ENCODE measurements at places on chromosomes 3 and 15.

DNA sequence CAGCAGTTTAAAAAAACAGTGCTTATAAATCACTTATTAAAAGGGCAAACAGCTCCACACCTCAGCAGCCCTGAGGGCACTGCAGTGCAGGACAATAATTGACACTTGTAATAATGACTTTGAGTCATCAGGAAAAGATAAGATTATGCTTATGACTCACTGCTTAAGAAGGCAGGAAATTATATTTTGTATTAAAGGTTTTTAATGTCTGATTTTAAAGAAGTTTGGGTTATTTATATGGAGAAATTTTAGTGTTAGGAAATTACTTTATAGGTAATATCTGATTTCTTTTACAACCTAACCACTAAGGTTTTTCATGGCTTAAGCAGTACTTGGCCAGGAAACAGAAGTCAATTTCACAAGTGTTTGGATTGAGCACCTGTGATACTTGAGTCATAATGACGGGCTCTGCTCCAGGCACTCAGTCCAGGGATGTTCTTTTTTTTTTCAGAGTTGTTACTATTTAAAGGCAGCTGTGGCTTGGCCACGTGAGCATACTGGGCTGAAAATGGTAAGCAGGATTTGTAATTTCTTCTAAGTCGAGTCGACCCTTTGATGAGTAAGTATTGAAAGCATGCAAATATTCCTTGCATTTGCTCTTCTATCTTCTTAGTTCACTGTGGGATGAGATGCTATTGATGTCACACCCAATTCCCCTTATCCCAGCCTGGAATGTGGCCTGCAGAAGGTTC, 21.6 kb upstream of the SLC6A20 start:
- DNase-seq = peak; percentile 96

GRCh38 chr3:179321668-179322285, 1.1 kb upstream of the ZNF639 start:
- no peak for DNase-seq

DNA sequence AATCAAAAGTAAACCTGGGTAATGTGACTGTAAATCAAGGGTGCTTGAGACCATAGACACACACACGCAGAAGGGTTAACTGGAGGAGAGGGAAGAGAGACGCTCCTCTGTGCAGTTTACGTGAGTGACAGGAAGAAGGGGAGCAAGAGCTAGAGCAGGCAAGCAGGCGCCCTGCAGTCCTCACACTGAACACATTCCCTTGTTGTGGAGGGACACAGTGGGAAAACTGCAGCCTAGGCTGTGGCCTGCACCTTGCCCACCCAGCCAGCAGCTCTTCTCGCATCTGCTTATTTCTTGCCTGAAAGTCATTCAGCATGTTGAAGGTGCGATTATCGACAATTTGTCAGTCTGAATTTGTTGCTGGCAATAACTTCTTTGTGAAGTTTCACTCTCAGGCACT, 24.2 kb downstream of the SOX2 start:
- DNase-seq = no peak

GRCh38 chr3:187041362-187042307, 97.7 kb downstream of the RPL39L start:
- no peak for DNase-seq

DNA sequence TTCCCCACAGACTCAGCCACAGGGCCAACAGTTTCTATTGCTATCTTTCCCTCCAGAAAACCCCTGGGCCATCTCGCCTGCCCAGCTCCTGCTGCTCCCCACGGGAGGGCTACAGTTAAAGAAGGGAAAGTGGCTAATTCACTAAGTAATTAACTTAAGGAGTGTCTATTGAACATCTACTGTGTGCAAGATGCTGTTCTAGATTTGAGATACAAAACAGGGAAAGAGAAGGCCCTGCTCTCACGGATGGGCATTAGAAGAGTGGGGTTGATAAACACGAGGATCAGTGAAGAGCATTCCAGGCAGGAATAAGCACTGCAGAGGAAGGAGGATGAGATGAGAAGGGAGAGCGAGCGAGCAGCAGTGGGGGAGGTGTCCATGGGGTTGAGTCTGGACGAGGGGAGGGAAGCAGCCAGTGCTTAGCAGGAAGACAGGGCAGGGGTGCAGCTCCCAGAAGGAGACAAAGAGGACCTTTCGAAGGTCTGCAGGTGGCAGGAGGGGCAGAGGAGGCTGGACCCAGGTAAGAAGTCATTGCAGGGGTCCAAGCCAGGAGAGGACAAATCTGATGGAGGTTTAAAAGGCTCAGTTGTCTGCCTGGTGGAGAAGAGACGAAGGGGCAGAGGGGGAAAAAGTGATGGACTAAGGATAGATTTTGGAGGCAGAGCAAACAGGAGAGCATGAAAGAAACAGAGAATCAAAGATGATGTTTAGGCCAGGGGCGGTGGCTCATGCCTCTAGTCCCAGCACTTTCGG, 64.7 kb downstream of the KLF15 start:
- no peak for DNase-seq

- DNase-seq = no peak
Measured at GRCh38 chr3:25686766-25687165, 22.1 kb upstream of the TOP2B start.

DNA sequence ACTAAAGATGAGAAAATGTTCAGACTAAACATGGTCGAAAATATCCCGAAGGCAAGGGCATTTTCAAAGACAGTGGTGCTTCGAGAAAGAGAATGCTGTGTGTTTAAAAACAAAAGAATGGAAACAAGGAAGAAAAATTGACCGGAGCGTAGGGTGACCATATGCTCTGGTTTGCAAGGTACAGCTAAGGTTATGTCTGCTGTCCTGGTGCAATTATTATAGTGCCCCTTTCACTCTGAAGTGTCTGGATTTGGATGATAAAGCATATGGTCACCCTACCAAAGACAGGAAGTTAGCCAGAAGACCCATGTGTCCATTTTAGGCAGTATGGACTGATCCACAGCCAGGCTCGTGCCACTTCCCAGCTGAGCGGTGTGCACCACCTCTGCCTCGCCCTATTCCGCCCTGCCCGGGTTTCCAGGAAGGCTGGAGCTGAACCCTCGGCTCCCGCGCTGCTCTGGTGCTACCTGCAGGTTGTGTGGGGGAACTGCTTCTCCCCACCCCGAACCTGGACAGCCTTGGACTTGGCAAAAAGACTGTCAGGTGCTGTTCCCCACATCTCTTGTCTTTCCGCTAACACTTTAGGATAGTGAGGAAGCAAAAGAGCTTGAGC, 25.2 kb downstream of the GOLGA6D start:
- DNase-seq = no peak

DNA sequence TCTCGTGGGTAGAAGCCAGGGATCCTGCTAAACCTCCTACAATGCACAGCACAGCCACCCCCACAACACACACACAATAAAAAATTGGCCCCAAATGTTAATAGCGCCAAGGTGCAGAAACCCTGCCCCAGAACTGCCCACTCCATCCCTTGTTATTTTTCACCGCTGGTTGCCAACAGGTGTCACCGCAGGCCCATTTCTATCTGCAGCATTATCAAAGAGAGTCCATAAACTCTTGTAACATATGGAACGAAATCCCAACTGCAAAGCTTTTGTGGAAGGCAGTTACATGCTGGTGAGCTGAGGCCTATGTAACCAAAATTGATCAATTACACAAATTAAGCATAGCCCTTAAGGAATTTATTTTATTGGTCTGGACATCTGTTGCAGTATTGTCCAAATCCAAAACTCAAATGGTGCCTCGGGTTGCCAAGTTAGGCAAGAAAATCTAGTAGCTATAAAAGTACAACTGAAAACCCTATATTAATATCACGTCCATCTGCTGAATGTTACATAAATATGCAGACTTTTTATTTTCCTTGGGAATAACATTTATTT, 66.2 kb downstream of the SAMMSON start:
- no peak for DNase-seq

- DNase-seq = no peak
Measured at GRCh38 chr3:42871592-42872196, 4.0 kb downstream of the CYP8B1 start.

DNA sequence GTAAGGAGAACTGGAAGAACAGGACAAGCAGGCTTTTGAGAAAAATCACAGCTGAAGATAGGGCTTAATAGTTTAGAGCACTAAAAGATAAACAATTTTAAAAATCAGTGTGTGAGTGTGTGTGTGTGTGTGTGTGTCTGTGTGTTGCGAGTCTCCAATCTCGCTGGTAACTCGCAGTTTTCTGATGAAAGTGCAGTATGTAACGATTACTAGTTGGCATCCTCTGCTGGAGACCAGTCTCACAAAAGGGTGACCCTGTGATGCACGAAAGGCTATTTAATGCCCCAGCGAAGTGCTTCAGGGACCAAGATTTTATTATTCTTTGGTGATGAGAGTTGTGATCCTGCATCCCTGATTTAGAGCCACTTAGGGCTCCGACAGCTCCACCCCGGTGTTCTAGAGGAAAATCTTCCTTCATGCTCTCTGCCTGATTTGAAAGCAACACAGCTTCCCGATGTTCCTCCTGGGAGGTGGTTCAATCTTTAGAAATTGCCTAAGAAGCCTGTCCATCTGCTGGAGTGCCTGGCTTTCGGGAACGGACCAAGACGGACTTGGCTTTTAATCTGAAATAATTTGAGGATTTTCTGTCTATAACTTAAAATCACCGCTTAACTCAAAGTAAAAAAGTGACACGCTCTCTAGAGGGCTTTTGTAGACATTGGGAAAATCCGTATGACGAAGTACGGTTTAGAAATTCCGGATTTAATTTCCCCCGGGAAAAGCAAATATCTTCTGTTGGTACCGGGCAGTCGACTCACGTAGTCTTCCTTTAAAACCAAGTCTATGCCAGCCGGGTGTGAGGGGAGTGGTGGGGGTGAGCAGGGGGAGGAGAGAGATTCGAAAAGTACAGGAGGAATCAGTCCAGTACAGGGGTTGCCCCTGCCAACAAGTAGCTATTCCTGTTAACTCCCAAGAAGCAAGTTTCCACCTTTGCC, 1.1 kb upstream of the ALCAM start:
- no peak for DNase-seq

DNA sequence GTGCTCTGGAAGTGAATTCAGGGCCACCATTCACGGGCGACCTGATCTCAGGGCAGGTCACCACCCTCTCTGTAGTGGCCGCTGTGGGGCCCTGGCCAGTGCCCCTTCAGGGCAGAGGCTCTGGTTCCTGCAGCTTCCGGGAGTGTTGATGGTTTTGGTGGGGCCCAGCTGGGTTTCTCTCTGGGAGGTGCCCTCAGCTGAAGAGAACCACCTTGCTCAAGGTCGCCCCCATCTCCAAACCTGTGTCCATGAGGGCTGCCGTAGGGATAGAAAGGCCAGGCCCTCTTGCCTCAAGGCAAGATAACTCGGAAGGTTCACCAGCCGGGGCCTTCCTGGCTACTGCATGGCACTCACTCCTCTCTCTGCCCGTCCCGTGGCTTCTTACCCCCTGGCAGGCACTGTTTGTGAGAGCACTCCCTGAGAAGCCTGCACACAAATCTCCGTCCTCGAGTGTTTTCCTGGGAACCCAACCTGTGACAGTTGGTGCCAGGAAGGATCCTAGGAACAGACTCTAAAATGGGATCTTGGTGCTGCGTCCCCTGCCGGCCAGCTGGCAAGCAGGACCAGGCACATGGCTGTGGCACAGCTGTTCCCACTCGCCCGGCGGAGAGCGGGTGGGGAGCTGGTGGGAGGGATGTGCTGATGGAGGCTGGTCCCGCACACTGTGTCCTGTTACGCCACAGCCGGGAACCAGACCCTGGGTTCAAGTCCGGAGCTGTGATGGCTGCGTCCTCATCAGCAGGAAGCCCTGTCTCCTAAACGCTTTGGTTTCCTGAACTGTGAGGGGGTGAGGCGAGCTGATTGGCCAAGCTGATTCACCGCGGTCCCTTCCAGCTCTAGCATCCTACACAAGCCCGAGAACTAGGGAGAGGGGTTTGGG, 23.2 kb upstream of the PIGZ start:
- no peak for DNase-seq

- no peak for DNase-seq
Measured at GRCh38 chr3:18559331-18559842, 134.2 kb upstream of the SATB1 start.

- no peak for DNase-seq
Measured at GRCh38 chr3:125437631-125438435, 62.7 kb upstream of the ZNF148 start.

DNA sequence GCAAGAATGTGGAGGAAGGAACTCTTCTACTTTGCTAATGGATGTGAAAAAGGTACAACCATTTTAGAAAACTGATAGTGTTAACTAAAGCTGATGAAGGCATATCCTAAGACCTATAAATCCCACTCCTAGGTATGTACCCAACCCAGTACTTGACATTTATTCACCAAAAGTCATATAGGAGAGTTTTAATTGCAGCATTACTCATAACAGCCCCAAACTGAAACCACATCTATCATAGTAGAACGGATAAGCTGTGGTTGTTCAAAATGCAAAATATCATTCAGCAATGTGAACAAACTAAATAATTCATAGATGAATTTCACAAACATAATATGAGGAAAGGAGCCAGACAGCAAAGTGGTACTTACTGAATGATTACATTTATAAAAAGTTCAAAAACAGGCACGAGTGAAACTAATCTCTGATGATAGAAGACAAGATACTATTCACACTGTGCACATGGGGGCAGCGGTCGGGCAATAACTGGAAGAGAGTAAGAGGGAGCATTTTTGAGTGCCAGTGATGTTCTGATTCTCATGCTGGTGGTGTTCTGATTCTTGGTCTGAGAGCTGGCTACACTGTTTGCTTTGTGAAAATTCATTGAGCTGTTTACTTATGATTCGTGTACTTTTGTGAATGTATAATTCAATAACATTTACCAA, 34.3 kb downstream of the GOLIM4 start:
- no peak for DNase-seq

GRCh38 chr3:133371676-133372075, 28.2 kb upstream of the BFSP2 start:
- no peak for DNase-seq

DNA sequence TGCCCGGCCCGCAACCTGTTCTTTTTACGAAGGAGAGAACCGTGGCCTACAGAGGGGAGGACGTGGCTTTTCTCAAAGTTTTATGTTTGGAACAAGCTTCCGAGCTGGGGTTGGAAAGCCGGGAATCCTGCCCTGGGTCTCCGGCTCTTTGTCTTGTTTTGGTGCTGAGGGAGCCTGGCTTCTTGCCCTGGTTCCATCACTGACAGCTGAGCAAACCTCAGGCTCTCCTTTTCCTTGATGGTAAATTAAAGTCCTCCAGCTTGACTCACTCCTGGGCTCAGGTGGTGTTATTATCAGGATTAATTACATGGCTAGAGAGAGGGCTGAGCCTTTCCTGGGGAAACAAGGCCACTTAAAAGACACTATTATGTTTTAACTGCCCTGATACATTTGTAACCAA, 289.5 kb upstream of the RGMA start:
- no peak for DNase-seq

GRCh38 chr3:112333381-112334317, 693 bp downstream of the CD200 start:
- no peak for DNase-seq

- DNase-seq = peak; percentile 77
Measured at GRCh38 chr3:125916376-125916978, 52.5 kb upstream of the ROPN1B start.

DNA sequence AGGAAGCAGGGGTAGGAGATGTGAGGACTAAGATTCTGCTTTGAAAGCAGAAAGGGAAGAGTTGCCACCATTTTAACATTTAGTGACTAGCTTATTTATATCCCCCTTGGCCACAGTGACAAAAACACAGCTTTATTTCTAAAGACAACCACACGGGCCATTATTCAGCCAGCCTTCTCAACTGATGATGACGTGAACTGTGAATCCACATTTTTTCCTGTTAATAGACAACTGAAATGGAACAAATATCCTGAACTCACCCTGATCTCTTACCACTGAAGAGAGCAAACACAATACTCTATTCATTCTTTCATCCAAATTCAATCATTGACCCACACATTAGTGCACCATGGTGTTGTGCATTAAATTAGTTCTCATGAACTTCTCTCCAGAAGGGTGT, 145.1 kb downstream of the TNIK start:
- no peak for DNase-seq

GRCh38 chr3:42340466-42340865, 69.9 kb downstream of the LYZL4 start:
- no peak for DNase-seq

Measured in retinal pigment epithelial cell (primary cell).